ENCODE measurements at places on chromosomes 2 and 18.

DNA sequence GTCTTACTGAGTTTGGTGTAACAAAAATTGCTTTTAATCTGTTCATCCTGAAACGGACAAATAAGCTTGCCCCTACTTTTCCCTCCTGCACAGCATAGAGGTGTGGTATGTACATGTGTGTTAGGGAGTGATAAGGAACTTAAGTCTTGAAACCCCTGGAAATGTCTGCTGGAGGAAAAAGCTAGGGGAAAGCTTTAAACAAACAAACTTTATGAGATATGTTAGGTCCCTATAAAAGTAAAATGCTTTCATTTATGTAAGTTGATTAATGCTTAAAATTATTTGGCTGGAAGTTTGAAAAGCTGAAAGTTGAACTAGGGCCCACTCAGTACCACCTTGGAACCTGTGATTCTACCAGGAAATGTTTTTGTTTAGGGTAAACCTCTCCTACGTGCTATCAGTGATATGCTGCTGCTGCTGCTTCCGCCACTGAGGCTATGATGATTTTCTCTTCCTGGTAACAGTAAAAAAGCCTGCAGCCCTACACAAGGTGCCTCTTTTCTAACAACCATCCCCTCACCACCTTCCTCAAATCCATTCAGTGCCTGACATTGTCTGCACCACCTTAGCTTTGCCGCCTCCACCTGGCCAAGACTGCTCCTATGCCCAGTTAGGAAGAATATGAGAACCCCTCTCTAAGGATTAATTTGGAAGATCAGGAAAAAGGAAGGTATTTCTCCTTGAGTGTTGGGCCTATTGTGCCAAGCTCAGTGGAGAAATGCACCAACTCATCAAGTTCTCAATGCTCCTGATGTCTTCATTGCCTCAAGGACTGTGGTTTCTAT, 2.5 kb upstream of the YES1 start:
- DNase-seq, result no peak

DNA sequence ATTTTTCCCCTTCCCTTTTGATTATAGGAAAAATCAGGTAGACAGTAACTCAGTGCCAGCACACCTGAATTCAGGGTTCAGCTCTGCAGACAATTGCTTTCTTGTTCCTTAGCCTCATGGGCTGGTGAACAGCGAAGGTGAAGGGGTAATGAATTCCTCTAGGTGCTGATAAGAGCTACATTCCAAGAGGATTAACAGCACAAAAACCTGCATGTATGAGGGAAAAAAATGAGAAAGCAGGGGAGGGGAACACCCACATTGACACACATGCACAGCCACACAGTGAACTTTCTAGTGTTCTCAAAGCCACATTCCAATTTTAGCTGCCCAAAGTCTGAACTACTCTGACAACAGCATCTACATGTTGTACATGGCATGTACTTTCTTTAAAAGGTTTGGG, 46.1 kb downstream of the SPATS2L start:
- peak; percentile 89 for DNase-seq

- no peak for DNase-seq
Measured at GRCh38 chr18:73646772-73647171, 500.9 kb downstream of the FBXO15 start.

DNA sequence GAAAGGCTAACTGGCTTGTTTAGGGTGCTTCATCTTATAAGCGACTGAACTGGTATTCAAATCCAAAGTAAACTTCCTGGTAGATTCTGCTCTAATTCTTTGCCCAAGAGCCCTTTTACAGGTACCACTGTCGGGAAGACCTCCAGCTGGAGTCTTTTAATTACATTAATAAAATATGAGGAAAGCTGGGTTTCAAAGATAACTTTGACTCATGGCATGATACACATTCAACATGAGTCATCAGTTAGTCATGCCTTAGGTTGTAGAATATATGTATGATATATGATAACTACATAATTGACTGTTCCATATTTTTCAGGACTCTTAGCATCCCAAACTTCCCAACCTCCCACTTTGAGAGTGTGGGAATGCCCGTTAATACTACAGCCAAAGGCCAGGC, 32.3 kb downstream of the ZCCHC2 start:
- no peak for DNase-seq

- no peak for DNase-seq
Measured at GRCh38 chr2:43840965-43841364, 2.2 kb downstream of the ABCG8 start.

DNA sequence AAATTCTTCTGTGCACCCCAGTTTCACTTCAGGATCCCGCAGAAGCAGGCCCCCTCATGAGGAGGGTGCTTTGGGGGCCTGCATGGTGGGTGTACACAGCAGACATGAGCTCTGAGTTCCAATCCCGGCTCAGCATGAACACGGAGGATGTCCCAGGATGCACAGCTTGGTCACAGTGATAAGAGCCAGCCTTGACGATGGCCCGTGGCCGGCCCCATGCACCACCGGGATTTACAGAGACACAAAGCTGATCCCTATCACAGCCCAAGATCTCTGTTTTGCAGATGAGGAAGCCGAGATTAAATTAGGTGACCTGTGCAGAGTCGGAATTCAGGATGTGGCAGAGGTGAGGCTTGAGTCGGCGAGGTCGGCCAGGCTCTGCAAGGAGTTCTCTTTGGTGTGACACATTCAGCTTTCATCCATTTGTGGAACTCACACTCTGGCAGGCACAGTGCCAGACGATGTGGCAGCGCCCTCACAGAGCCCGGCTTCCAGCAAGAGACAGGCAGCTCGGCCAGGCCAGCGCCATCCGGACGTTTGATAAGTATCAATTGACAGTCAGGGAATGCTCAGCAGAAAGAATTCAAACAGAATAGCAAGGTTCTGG, 456.3 kb upstream of the MYT1L start:
- no peak for DNase-seq

- no peak for DNase-seq
Measured at GRCh38 chr2:162074928-162075688, 1.1 kb upstream of the DPP4 start.

DNA sequence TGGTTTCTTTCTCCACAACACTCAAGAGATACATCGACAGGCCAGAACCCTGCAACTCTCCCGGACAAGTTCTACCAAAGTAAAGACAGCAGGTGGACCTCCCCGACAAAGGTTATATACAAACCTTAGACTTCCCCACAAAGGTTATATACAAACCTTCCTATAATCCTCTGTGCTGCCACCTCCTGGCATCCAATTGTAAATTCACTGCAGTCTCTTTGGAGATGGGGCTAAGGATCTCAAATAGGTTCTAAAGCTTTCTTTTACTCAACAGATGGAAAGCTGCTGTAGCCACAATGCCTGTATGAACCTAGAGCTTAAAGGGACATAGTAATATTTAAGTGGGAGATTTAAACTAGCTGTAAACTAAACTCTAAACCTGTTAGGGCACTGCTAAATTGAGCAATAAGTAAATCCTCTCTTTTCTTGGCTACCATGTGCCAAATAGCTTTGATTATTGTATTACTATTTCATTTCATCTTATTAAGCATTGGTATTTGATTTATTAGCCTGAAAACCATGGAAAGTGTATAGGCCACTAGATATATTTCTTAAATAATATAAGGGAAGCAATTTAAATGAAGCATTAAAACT, 9.8 kb upstream of the MREG start:
- DNase-seq, result peak; percentile 78
